ENCODE measurements at places on chromosomes 4 and X. TPM values are rescaled to one million over a fixed set of nuclear protein-coding genes. Genes with fewer than 3 reads are reported as not detected.

DNA sequence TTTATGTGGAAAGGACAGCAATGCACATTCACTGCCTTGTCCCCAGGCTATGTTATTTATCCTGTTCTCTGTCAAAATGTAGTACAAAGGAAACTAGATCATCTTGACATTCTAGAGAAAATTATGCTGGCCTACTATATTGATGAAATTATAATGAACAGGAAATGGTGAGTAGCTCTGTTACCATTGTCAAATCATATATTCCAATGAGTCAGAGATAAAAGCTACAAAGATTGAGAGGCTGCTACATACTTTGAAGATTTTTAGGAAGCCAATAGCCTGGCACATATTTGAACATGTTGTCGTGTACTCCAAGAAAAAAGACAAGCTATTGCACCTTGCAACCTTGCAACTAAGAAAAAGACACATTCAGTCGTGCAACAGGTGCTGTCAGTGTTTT is 52.7 kb upstream of the TET2 start:
- no peak for DNase-seq
- no peaks in the 10 kb centered on the region for H3K4me1 ChIP-seq
- H3K27me3 ChIP-seq: no peaks in the 10 kb centered on the region
- no peak overlapping the region for H3K27ac ChIP-seq

GRCh38 chrX:38312436-38312835 is 14.9 kb downstream of the RPGR start:
- no peaks in the 10 kb centered on the region for H3K4me1 ChIP-seq
- no peak for DNase-seq
- H3K27ac ChIP-seq: no peak overlapping the region
- no peaks in the 10 kb centered on the region for H3K36me3 ChIP-seq
- no peaks in the 10 kb centered on the region for H3K27me3 ChIP-seq
- H3K4me3 ChIP-seq: no peak overlapping the region

GRCh38 chr4:159382856-159383561 is 280.1 kb downstream of the RAPGEF2 start:
- no peaks in the 10 kb centered on the region for H3K36me3 ChIP-seq
- no peaks in the 10 kb centered on the region for H3K27me3 ChIP-seq
- H3K4me3 ChIP-seq: no peak overlapping the region
- no peak for DNase-seq

The CLTRN gene
- total RNA-seq: 0.24 TPM

The PNMA6F gene
- not detected for total RNA-seq

GRCh38 chr4:122606364-122607043 is 14.4 kb downstream of the IL21 start:
- no peak overlapping the region for H3K27ac ChIP-seq
- H3K27me3 ChIP-seq: peaks cover 5% of the 10 kb centered on the region

The PAQR3 gene
- total RNA-seq: 12.6 TPM

DNA sequence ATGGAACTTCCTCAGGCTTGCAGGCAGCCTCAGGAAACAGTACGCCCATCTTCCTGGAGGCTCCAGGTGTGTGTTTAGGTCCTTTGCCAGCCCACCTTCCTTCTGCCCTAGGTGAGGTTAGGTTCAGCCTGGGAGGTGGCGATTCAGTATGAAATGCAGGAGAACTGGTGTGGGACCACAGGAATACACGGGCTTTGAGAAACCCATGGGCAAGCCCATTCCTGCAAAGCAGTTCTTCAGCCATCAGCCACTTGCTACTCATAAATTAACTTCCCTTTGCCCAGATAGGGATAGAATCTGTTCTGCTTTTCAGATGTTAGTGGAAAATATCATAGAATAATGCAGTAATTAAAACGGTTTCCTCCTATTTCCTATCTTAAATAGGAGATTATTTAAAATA is 32.2 kb downstream of the TBC1D14 start:
- no peaks in the 10 kb centered on the region for H3K27me3 ChIP-seq
- H3K27ac ChIP-seq: peak overlapping the region; percentile 16
- H3K4me1 ChIP-seq: peaks cover 62% of the 10 kb centered on the region
- peak; percentile 46 for DNase-seq
- H3K36me3 ChIP-seq: no peaks in the 10 kb centered on the region
- H3K4me3 ChIP-seq: no peak overlapping the region

The LEF1 gene
- 1.6 TPM for total RNA-seq

DNA sequence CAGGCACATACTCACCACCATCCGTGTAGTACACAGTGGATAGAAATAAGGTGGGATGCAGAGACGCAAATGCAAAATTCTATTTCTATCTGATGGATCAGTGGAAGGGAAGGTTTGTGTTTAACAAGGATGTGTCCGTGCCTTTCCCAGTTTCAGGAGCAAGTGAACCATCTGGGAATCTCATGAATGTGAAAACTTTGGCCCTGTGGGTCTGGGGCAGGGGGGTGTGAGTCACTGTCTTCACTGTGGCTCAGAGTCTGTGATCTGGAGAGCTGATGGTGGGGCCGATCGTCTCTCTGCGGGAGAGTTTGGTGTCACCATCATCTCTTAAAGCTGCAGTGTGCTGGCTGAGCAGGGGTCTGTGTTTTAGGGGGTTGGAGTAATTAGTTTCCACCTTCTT is 179.3 kb upstream of the STS start:
- no peaks in the 10 kb centered on the region for H3K27me3 ChIP-seq
- no peaks in the 10 kb centered on the region for H3K36me3 ChIP-seq
- H3K27ac ChIP-seq: no peak overlapping the region
- H3K4me1 ChIP-seq: no peaks in the 10 kb centered on the region

DNA sequence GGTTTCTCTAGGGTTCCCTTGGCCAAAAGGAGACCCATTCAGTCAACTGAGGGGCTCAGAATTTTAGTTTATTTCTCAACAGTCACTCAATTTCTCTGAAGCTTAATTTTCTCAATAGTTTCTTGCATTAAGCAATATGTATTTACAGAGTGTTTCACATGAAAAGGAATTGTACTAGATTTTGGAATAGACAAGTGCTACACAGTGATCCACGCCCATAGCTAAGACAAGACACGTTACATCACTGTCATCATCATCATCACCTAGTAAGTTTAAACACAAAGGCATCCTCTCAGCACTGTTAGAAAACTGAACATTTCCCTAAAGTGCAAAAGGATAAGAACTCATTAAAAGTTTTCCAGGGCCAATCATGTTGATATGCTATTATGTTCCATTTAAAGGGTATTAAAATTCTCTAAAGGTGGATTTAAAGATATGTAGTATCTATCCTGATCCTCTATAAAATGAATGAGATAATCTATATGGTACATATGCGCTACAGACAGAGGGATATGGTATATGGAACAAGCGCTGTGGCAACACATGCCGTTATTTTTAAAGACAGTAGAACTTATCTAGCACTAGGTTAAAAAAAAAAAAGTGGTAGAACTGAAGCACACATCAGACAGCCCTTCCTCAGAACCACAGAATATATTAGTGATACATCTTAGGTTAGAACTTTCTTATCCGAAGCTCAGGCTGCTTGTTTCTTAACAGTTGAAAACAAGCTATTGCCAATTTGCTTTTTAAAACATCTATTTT is 12.1 kb downstream of the PPA2 start:
- H3K36me3 ChIP-seq: peaks cover 13% of the 10 kb centered on the region
- no peaks in the 10 kb centered on the region for H3K4me1 ChIP-seq
- H3K4me3 ChIP-seq: no peak overlapping the region
- no peak for DNase-seq

- peaks cover 12% of the 10 kb centered on the region for H3K4me1 ChIP-seq
- H3K27ac ChIP-seq: no peak overlapping the region
- peaks cover 3% of the 10 kb centered on the region for H3K27me3 ChIP-seq
These were observed 108.7 kb upstream of the TTC29 start for GRCh38 chr4:147054228-147054872.

DNA sequence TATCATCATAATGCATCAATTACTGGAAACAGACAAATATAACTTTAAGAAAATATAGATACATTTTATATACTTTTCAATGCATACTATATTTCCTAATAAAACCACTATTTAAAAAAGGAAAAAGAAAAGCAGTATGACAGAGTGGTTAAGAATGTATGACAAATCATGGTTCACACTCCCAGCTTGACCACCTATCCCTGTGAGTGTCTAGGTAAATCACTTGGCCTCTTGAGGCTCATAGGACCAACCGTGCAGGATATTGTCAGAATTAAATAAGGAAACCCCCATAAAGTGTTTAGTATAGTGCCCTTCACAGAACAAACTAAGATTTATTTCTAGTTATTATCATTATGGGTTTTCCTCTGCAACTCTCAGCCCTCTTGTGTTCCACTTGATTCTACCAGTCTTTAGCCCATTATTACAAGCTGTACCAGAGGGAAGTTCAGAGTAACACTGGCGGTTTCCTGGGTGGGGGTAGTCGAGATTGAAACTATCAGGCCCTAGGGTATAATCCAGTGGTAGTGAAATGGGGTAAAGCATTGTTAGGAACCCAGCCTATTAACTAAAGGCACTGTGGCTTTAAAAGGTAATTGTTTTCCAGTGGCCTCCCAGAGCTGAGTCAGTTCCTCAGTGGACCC is 55.5 kb upstream of the PAK3 start:
- H3K4me3 ChIP-seq: no peak overlapping the region
- no peak overlapping the region for H3K27ac ChIP-seq
- no peaks in the 10 kb centered on the region for H3K4me1 ChIP-seq
- H3K36me3 ChIP-seq: no peaks in the 10 kb centered on the region
- no peak for DNase-seq

DNA sequence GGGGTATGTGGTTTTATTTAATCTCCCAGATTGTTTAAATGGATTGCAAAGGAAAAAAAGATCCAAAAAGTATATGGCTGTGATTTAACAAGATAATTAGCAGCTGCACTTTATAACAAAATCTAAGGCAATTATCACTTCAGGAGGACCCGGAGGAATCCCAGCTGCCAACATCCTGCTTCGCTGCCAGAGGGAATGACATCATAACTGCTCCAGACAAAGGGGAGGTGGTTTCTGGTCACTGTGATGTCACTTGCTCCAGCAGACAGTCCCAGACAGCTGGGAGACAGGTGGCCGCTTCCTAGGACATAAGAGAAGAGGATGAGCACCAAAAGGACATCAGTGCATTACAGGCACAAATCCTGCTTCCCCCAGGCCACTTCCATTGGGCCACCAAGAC is 371.0 kb downstream of the BCOR start:
- no peaks in the 10 kb centered on the region for H3K27me3 ChIP-seq
- H3K27ac ChIP-seq: no peak overlapping the region
- H3K36me3 ChIP-seq: no peaks in the 10 kb centered on the region
- no peak for DNase-seq
- peaks cover 8% of the 10 kb centered on the region for H3K4me1 ChIP-seq

- no peak overlapping the region for H3K4me3 ChIP-seq
- H3K27me3 ChIP-seq: no peaks in the 10 kb centered on the region
- DNase-seq: no peak
- H3K36me3 ChIP-seq: no peaks in the 10 kb centered on the region
These were observed 443.6 kb downstream of the SPRY1 start for GRCh38 chr4:123840197-123840596.

The ADGRL3 gene
- not detected for total RNA-seq

DNA sequence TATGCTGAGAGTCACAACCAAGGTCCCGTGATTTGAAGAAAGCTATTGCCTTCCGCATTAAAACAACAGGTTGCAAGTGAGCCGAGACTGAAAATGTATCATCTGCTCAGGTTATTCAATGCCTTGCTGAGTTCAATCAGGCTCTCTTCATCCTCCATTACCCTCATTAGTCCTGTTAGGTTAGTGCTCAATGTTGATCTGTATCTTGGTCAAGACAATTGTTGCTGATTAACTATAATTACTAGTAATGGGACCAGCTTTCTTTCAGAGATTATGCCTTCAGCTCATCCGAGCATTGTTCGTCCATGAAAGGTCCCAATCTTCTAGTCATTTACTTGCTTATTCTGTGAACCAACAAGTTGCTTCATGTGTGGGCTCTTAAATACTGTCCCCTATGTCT is 534.6 kb upstream of the FAM241A start:
- no peak overlapping the region for H3K27ac ChIP-seq
- no peaks in the 10 kb centered on the region for H3K36me3 ChIP-seq
- H3K4me3 ChIP-seq: no peak overlapping the region
- DNase-seq: no peak

GRCh38 chr4:35516102-35516501 is 728.2 kb downstream of the ARAP2 start:
- H3K27me3 ChIP-seq: no peaks in the 10 kb centered on the region
- no peak overlapping the region for H3K4me3 ChIP-seq
- DNase-seq: no peak
- H3K27ac ChIP-seq: no peak overlapping the region
- H3K4me1 ChIP-seq: no peaks in the 10 kb centered on the region

GRCh38 chrX:136447308-136447707 is 40.4 kb upstream of the BRS3 start:
- H3K4me1 ChIP-seq: no peaks in the 10 kb centered on the region
- no peak overlapping the region for H3K27ac ChIP-seq
- no peaks in the 10 kb centered on the region for H3K27me3 ChIP-seq

- no peak overlapping the region for H3K4me3 ChIP-seq
- H3K27me3 ChIP-seq: no peaks in the 10 kb centered on the region
- no peaks in the 10 kb centered on the region for H3K36me3 ChIP-seq
- H3K27ac ChIP-seq: no peak overlapping the region
These were observed 19.8 kb downstream of the BEX3 start for GRCh38 chrX:103396186-103396585.

The PAGE2B gene
- total RNA-seq: 0.67 TPM

GRCh38 chrX:121869876-121870477 is 822.6 kb downstream of the GLUD2 start:
- no peaks in the 10 kb centered on the region for H3K36me3 ChIP-seq
- DNase-seq: no peak
- no peak overlapping the region for H3K27ac ChIP-seq
- H3K4me1 ChIP-seq: no peaks in the 10 kb centered on the region
- no peaks in the 10 kb centered on the region for H3K27me3 ChIP-seq

- DNase-seq: peak; percentile 17
- no peaks in the 10 kb centered on the region for H3K36me3 ChIP-seq
- no peak overlapping the region for H3K4me3 ChIP-seq
- H3K4me1 ChIP-seq: peaks cover 9% of the 10 kb centered on the region
- H3K27me3 ChIP-seq: no peaks in the 10 kb centered on the region
These were observed 65.3 kb downstream of the CLNK start for GRCh38 chr4:10619220-10619619.

The TRO gene
- 5.8 TPM for total RNA-seq

GRCh38 chr4:2066011-2066551 is 7.0 kb downstream of the NAT8L start:
- H3K4me1 ChIP-seq: no peaks in the 10 kb centered on the region
- H3K4me3 ChIP-seq: no peak overlapping the region
- no peaks in the 10 kb centered on the region for H3K27me3 ChIP-seq
- no peaks in the 10 kb centered on the region for H3K36me3 ChIP-seq
- DNase-seq: no peak

The ARMCX4 gene
- total RNA-seq: 8.2 TPM

The PDE5A gene
- total RNA-seq: 1.4 TPM

DNA sequence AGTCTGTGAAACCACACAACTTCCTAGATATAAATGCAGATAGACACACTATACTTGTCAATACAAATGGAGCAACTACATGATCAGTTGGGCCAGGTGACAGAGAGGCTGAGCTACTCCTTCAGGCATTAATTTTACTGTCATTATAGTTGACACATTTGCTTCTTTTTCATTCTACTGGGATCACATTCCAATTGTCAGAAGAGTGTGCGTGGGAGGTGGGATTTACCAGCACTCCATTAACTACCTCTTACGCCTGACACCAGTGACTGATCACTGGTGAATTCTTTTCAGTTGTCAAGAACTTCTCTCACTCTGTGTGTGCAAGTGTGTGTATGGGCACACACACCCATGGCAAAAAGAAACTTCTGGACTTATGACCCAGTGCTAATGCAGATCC is 94.2 kb upstream of the DIAPH2 start:
- no peaks in the 10 kb centered on the region for H3K27me3 ChIP-seq
- no peaks in the 10 kb centered on the region for H3K4me1 ChIP-seq
- H3K4me3 ChIP-seq: no peak overlapping the region
- no peak for DNase-seq

GRCh38 chr4:98838531-98838930 is 90.4 kb downstream of the EIF4E start:
- no peaks in the 10 kb centered on the region for H3K36me3 ChIP-seq
- H3K27me3 ChIP-seq: no peaks in the 10 kb centered on the region
- no peak overlapping the region for H3K4me3 ChIP-seq
- DNase-seq: no peak

The TEX11 gene
- not detected for total RNA-seq

Measured in B cell (primary cell).